ENCODE measurements at places on chromosomes 7 and 10.

DNA sequence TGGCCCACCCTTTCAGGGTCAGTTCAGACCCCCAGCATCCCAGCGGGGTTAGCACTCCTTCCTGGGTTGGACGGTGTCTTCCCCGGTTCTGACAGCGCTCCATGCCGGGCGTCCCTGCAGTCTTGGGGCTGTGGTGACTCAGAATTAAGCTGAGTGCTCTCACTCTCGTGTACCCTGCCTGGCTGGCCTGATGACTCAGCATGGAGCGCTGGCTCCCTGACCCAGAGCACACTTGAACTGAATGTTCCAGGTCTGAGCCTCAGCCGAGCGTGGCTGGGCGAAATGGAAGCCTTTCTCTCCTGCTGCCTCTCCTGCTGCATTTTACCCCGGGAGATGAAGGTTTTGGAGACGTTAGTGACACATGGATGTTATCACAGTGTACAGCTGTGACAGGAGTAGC lies 7.1 kb downstream of the BAG3 start:
- DNase-seq, result no peak

- no peak for DNase-seq
These were observed 7.7 kb downstream of the LBX1 start for GRCh38 chr10:101221549-101221948.

DNA sequence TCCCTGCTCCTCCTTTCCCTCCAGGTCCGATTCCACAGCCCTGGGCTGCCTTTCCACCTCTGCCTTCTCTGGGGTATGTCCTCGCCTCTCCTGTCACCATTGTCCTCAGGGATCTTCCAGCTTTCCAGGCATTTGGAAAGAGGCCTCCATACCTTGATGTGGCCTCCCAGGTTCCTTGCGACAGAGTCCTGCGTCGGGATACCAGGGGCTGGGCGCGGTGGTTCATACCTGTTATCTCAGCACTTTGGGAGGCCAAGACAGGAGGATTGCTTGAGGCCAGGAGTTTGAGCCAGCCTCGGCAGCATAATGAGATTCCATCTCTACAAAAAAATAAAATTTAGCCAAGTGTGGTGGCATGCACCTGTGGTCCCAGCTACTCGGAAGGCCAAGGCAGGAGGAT lies 171.1 kb downstream of the CUX1 start:
- no peak for DNase-seq

GRCh38 chr7:44449584-44449928 lies 40.9 kb downstream of the NUDCD3 start:
- DNase-seq, result no peak

DNA sequence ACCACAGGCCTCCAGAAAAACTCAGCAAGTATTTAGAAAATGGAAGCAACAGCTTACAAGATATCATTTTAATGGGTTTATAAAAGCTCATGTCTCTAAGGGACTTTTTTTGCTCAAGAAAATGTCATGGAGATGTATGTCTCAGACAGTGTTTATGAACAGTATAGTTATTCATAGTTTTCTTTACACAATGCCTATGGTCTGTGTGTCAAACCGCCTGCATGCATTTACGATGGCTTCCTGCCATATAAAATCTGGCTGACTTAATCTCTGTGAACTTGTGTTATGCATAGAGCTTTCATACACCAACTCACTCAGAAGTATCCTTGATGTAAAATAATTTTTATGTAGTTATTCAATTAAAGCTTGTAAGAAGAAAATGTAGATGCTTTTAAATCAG lies 1314.2 kb upstream of the LRRTM3 start:
- DNase-seq, result no peak

DNA sequence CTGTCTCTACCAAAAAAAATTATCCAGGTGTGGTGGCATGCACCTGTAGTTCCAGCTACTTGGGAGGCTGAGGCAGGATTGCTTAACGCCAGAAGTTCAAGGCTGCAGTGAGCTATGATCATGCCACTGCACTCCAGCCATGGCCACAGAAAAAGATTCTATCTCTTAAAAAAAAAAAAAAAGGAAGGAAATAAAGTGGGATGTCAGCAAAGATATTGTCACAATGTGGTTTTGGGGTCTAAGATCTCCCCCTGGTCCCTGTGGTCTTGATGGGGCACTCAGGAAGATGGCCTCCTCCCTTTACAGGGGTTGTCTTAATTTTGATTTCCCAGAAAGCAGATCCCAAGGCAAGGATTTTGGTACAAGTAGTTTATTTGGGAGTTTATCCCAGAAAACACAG lies 7.4 kb upstream of the KAZALD1 start:
- no peak for DNase-seq

DNA sequence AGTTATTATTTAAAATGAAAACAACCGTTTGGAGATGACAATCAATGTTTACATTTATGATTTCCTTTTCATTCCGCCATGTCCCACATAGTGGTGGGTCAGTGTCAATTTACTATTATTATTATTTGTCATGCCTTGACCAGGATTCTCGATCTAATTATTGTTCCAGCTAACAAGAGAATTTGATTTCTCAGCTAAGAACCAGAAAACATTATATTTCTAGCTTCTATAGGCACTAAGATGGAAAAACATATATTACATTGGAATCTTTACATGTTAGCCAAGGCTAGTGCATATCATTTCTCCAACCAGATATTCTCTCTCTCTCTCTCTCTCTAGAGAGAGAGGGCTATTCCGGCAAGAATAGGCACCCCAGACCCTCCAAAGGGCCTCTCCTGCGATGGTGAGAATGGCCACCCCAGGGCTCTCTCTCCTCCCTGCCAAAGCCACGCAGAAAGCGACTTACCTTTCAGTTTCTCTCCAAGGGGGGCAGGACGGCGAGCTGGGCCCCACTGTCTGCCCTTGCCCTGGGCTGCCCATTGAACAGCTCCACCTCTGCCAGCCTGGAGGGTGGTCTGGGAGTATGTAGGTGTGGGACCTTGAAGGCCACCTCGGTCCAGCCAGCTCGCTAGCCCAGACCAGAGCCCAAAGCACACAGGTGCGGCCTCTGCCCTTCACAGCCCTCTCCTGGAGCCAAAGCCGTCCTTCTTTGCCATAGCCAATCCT lies 2.4 kb downstream of the HOXA3 start:
- DNase-seq, result no peak

GRCh38 chr10:49164559-49165188 lies 23.5 kb downstream of the TMEM273 start:
- no peak for DNase-seq

DNA sequence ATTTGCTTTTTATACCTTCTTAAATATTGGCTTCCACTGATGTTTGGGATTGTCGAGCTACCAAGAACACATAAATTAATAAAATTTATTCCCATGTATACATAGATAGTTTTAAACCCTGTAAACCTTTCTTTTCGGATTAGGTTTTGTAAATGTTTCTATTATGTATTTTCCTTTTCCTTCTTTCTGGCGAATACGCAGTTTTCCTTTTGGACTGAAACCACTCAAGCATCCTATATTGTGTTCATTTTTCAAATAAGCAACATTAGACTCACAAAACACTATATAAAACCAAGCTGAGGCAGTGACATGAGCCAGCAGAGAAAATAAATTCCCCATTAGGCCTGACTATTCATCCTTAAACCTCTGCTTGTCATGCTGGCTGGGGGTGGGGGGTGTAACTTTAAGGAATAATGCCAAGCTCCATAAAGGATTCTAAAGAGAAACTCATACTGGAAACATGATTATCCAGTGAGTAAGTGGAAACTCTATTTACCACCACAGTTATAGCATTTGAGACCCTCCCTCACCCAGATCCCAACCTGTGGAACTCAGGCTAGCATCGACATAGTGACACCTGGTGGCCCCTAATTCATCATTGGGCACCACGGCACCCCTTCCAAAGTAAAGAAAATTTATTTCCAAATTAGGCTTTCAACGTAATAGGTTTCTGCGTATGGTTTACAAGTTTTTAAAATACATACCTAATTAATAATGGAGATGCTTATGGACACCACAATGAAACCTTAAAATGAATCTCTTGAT lies 86.5 kb upstream of the CELF2 start:
- DNase-seq, result no peak

- no peak for DNase-seq
These were observed 769.3 kb downstream of the SORCS1 start for GRCh38 chr10:106395041-106395749.

- DNase-seq, result no peak
These were observed 326.5 kb downstream of the GATA3 start for GRCh38 chr10:8380833-8381496.

DNA sequence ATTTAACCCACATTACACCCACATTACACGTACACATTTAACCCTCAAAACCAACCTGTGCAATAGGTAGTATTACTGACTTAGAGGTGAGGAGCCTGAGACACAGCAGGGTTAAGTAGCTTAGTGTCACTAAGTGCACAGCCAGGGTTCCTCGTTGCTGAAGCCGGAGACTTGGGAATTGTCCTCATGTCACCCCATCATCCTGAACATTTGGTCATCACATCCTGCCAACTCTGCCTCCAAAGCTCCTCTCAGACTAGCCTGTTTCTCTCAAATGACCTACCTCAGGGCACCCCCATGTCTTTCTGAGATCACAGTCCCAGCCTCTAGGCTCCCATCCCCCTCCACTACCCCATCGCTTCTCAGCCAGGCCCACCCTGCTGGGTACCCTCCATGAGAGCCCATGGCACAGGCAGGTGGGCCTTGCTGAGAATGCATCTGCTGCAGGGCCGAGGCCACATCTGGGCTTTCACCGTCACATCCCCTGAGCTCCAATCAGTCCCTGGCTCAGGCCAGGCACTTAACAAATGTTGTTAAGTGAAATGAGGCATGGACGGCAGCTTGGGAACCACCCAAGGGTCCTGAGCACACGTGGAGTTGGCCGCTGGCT lies 21.1 kb upstream of the PCBD1 start:
- DNase-seq, result no peak

DNA sequence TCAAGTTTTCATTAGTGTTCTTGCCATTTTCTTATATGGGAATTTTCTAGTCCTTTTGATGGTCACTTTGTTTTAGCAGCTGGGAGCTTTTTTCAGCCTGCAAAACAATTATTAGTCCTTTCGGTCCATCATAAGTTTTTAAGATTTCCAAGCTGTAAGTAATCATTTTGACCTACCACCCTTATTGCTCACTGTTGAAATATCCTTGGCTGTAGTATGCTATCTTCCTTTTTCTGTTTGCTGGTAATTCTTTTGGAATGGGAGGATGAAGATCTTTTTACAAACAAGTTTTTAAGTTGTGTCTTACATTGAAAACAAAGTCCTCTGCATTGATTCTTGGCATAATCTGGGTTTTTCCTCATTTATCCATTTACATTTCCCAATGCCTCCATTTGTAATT lies 24.0 kb downstream of the BZW2 start:
- DNase-seq, result no peak

DNA sequence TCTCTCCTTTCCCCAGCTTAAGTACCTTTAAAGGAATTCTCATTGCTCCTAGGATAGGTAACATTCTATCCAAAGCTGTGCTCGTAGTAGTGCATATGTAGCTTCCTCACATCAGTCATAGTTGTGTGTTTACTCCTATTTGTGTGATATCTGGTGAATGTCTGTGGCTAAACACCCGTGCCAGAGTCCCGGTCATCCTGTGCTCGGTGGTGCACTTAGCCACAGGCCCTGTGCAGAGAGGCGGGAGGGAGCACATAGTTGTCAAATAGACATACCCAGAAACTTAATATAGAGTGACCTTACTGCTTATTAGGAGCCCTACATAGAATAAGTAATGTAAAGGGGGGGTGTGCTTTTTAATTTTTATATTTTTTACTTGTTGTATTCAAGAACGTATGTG lies 76.6 kb downstream of the RBM33 start:
- no peak for DNase-seq

GRCh38 chr7:153567426-153567825 lies 484.8 kb upstream of the DPP6 start:
- no peak for DNase-seq

- DNase-seq, result no peak
These were observed 5.8 kb downstream of the OLAH start for GRCh38 chr10:15049533-15049932.

DNA sequence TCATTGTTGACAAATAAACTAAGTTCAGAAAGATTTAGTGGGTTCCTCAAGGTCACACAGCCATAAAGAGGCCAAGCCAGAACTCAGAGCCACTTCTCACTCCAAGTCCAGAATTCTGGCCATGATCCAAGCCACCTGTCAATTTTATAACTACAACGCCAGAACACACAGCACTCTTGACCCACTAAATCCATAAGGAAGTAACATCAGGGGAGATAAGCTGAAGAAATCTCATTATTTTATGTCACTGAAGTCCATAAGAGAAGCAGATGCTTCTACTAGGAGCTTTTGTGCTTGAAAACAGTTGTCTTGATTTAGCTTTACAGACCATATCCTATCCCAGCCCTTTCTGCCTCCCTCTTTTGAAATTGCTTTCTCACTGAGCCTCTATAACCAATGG lies 15.9 kb downstream of the ADAM12 start:
- DNase-seq, result no peak

DNA sequence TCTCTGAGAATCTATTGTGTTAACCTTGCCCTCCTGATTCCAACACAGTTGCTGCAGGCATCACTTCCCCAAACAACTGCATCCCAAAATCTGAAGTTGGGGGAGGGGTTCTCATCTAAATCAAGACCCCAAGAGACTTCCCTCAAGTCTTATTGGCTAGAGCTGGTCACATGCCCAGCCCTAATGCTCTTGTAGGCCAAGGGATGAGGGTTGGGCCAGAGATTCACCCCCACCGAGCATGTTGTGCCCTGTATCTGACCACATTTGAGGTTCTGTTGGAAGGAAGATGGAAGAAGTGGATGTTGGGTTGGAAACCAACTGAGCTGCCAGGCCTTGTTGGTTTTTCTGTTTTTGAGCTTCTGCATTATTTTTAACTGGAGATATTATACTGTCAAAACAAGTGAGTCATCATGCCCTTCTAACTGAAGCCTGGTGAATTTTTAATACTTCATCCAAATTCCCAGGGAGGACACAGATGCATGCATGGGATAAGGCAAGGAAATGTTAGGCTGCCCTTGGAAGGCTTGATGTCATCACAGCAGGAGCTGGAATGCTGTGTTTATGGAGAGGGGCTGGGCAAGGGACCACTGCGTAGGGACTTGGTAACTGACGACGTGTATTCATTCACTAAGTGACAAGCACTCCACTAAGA lies 68.6 kb upstream of the CACUL1 start:
- no peak for DNase-seq

DNA sequence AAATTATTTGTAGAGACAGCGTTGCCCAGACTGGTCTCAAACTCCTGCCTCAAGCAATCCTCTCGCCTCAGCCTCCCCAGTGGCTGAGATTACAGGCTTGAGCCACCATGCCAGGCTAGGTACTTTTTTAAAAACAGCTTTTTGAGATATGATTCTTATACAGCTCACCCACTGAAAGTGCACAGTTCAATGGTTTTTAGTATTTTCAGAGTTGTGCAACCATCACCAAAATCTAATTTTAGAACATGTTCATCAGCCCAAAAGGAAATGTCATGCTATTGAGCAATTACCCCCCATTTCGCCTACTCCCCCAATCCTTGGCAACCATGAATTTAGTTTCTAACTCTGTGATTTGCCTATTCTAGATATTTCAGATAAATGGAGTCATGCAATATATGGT lies 73.7 kb downstream of the EVX1 start:
- DNase-seq, result no peak

- DNase-seq, result no peak
These were observed 329.5 kb downstream of the GPR158 start for GRCh38 chr10:25504306-25504705.
